NK-92 treated with Interleukin-12 subunit alpha and Interleukin-12 subunit beta, amount 100 ng/mL, for 24 hours (cell line): ENCODE measurements at places on chromosomes 6 and 20.

- no peak for DNase-seq
Measured at GRCh38 chr20:17617212-17617867, 47.5 kb downstream of the DSTN start.

- no peak for DNase-seq
Measured at GRCh38 chr6:16337295-16337975, 99.0 kb downstream of the GMPR start.

- no peak for DNase-seq
Measured at GRCh38 chr20:24051160-24051559, 62.6 kb upstream of the GGTLC1 start.

GRCh38 chr6:26533532-26533931 is 4.6 kb upstream of the HMGN4 start:
- DNase-seq, result no peak

- DNase-seq, result no peak
Measured at GRCh38 chr6:164133095-164133494, 718.6 kb downstream of the QKI start.

GRCh38 chr20:32241807-32242206 is 34.1 kb downstream of the POFUT1 start:
- DNase-seq, result no peak

GRCh38 chr6:30074331-30075093 is 1.1 kb downstream of the RNF39 start:
- DNase-seq, result no peak

- DNase-seq, result no peak
Measured at GRCh38 chr6:150557043-150557599, 42.6 kb upstream of the PLEKHG1 start.

DNA sequence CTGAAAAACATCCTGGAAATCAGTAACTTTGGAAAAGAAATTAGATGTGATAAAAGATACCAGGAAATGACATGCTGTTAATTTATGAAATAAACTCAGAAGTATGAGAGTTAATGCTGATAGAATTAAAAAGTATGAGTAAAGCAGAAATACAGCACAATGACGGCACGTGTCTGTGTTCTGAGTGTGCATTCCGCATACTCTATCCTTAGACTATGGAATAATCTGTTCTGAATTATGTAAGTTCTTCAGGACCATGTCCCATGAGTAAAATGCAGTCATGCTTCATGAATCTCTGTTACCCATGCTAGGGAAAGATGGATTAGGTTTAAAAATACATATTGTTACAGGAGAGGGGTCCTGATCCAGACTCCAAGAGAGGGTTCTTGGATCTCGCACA is 21.7 kb downstream of the HECA start:
- no peak for DNase-seq

GRCh38 chr6:142871910-142872331 is 73.1 kb downstream of the HIVEP2 start:
- DNase-seq, result peak; percentile 48

DNA sequence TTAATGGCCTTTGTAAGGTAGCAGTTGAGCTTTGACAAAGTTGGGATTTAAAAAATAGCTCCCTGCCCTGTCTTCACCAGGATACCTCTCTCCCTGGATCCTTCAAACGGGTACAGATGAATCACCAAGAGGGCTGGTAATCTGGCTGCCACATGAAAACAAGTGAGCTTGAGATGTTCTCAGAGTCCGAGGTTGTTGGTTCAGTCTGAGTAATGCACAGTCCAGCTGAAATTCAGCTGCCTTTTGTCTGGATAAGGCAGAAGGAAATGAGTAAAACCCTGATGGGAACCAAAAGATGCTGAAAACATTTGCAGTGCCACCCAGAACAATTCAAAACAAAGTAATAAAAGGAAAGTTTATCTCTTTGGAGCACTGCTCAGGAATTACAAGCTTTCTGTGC is 86.8 kb downstream of the GJA1 start:
- no peak for DNase-seq

DNA sequence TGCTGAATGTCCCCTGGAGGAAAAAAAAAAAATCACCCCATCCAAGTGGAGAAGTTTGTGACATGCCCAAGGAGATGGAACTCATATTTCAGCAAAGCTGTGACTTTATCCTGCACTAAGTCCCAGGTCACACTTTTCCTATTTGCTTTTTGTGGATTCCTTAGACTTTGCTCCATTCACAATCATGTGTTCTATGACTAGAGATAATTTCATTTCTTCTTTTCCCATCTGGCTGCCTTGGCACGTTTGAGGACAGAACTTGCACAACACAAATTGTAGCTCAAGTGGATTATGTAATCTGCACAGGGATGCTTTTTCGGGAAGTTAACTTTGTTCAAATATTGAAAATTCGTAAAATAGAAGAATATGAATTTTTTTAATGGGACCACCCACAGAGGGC is 100.7 kb upstream of the PTPN1 start:
- no peak for DNase-seq

GRCh38 chr20:43516251-43516824 is 8.8 kb downstream of the L3MBTL1 start:
- no peak for DNase-seq

GRCh38 chr6:141483598-141484061 is 649.1 kb upstream of the GJE1 start:
- peak; percentile 6 for DNase-seq

DNA sequence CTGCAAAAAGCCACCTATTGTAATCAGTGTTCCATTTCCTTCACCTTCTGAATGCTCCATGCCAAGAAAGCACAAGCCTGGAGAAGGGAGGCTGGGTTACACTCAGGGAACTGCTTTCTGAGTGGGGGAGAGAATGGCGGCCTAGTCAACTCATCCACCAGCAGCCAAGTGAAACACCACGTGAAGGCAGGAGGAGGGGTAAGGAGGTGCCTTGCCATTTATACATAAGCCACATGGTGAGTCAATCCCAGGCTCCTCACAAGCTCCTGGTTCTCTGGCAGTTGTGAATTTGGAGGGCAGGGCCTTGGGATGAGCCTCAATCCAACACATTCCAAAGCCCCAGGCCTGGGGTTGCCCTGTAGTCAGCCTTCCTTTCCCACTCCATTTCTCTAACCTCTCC is 149.4 kb downstream of the CD24 start:
- DNase-seq, result no peak

GRCh38 chr20:55937283-55937682 is 68.0 kb downstream of the CBLN4 start:
- DNase-seq, result no peak

DNA sequence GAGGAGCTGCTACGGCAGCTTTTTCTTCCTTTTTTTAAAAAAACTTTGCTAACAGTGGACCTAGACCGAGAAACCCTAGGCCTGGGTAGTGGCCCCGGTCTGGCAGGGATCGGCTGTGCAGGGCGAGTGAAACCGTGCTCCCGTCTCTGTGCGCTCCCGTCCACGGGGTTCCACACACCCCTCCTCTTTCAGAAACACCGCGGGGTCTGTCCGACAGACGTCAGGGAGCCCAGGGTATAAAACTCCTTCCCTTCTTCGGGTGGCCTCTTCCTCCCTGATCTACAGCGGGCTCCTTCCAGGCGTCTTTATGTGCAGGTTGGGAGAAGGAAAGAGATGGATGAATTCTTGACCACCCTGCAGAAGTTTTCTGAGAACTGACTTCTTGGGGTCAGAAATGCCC is 27.1 kb upstream of the SMOC2 start:
- DNase-seq, result no peak

DNA sequence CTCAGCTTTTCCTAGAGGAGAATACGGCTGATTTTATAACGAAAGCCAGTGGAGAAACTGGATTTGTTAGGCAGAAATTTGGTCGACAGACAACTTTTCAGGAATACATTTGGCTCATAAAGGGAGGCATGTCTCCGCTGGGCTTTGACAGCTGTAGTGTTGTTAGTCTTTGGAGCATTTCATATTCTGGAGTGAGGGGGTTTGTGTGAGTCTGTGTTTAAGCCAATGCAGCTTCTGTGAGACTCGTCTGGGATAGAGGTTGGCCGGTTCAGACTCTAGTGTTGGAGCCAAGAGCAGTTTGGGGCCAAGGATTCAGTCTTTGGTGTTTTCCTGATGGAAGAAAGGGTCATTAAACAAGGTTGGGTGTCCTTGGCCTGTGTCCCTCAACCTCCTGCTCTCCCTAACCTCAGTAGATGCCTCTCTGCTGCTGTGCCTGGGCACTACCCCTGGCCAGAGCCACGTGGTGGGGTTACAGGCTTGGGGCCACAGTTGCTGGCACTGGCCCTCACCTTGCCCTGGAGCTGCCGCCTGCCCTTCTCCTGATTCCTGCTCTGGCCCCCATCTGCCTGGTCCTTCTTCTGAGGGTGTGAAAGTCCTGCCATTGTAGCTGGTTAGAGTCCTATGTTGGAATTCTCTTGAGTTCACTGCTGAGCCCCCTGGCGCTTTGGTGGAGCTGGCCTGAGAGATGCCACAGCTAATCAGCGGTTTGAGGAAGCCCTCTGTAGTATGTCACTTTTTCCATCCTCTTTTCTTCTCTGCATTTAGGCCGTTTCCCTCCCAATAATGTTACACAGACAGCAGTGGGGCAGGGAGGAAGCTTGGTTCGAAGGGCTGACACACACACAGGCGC is 6.9 kb downstream of the PTK7 start:
- DNase-seq, result no peak

GRCh38 chr6:8633762-8634161 is 198.4 kb upstream of the SLC35B3 start:
- no peak for DNase-seq

- DNase-seq, result no peak
Measured at GRCh38 chr6:41578217-41579087, 32.3 kb downstream of the FOXP4 start.

GRCh38 chr6:157632821-157633220 is 190.2 kb upstream of the SNX9 start:
- DNase-seq, result no peak

GRCh38 chr6:5592886-5593519 is 331.7 kb downstream of the FARS2 start:
- DNase-seq, result no peak

DNA sequence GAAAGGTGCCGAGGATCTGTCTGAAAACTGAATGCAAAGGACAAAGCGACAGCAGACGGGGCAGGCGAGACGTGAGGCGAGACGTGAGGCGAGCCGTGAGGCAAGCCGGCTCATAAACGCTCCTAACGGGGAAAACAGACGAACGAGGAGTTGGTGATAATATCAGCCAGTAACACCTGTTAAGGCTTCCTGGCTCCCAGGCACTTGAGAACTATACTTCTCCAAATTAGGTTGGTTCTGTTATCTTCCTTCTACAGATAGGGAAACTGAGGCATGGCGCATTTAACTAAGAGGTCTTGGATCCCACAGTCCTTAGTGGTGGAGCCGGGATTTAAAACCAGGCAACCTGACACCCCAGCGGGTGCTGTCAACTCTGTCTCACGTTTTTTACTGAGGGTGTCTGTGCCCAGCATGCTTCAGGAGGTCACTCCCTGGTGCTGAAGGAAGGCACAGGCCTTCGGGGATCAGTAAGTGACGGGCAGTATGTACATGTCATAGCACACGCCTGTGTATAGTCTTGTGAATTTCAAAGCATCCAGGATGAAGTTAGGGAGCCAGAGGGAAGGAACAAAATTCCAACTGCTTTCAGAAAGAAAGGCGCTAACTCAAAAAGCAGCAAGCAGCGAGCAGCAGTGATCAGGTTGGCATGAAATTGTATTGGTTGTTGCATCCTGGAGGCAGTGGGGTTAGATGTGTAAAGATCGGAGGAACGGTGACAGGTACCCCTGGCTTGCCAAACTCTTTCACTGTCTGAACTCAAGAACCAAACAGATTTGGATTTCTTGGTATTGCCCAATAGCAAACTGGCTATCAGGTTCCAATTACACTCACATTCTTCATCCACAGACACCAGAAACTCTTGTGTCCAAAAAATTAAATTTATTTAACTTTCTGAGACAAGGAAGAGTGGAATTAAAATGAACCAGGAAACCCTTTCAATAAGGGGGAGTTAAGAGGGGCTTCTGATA is 318.7 kb downstream of the THBS2 start:
- DNase-seq, result no peak

- no peak for DNase-seq
Measured at GRCh38 chr20:375265-375889, 5.2 kb upstream of the TRIB3 start.

- no peak for DNase-seq
Measured at GRCh38 chr20:25600632-25601031, 15.3 kb upstream of the NINL start.

DNA sequence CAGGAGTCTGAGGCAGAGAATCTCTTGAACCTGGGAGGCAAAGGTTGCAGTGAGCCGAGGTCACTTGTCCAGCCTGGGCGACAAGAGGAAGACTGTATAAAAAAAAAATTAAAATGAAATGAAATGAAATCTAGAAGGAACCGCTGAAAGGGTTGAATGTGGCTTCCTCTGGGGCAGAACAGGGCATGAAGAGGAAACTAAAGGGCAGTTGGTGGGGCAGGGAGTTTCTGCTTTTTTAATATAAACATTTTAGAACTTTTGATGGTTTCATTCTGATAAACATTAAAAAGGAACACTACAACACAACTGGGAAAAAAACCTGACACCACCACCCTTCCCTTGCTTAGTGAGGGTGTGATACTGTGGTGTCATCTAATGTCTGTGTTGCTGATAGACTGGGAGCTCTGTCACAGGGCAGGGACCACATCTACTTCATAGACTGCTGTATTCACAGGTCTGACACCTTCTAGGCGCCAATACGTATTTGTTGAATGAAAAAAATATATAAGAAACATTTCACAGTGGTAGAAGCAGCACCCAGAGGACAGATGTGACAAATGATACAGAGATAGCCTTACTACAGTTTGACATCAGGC is 128.9 kb downstream of the ADAT2 start:
- DNase-seq, result no peak
